Right lobe of liver (tissue), 6 donors: ENCODE measurements at places on chromosomes 5 and 9. TPM values are rescaled to one million over a fixed set of nuclear protein-coding genes. Genes with fewer than 3 reads are reported as not detected.

CHSY3 gene
- total RNA-seq: 1.4 TPM

BARHL1 gene
- total RNA-seq: not detected

SLC6A3 gene
- not detected for total RNA-seq

DNA sequence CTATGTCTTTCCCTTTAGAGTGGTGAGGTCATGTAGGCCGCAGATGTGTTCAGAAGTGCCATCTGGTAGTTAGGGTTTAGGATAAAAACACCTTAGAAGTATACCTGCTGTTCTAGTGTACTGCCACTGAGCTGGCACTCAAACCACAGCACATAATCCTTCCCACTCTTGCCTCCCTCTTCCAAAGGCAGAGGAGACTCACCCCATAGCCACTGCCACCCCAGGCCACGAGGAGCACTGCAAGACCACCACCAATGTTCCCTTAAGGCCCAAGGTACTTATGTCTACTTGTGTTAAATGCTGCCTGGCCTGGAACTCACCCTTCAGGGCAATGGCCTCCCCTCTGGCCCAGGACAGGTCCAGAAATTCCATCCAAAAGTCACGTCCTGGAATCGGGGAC, 379.5 kb upstream of the EDIL3 start:
- no peak overlapping the region for H3K4me3 ChIP-seq
- no peaks in the 10 kb centered on the region for H3K27me3 ChIP-seq
- H3K4me1 ChIP-seq: no peaks in the 10 kb centered on the region
- no peak overlapping the region for H3K27ac ChIP-seq
